ENCODE measurements at places on chromosomes 13 and 19.
A peak's percentile ranks its signal among the peaks of the same experiment; 100 is the strongest.

DNA sequence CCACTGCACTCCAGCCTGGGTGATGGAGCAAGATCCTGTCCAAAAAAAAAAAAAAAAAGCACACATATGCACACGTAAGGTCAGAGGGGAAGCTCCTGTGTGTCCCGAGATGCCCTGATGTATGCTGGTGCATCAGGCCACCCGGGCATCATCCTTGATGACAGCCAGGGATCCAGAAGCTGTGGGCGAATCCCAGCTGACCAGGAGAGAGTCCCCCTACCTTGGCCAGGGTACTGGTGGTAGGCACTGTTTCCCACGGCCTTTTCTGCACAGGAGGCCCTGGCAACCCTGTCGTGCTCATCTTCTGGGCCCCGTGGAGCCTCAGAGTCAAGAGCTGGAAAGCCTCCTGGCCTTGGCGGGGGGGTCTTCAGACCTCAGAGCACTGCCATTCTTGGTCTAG lies 14.0 kb downstream of the MYDGF start:
- DNase-seq = no peak

GRCh38 chr19:38265213-38265861 lies 964 bp downstream of the SPINT2 start:
- no peak for DNase-seq

- DNase-seq = no peak
Observed at GRCh38 chr19:21492947-21493906, 12.2 kb upstream of the ZNF429 start.

DNA sequence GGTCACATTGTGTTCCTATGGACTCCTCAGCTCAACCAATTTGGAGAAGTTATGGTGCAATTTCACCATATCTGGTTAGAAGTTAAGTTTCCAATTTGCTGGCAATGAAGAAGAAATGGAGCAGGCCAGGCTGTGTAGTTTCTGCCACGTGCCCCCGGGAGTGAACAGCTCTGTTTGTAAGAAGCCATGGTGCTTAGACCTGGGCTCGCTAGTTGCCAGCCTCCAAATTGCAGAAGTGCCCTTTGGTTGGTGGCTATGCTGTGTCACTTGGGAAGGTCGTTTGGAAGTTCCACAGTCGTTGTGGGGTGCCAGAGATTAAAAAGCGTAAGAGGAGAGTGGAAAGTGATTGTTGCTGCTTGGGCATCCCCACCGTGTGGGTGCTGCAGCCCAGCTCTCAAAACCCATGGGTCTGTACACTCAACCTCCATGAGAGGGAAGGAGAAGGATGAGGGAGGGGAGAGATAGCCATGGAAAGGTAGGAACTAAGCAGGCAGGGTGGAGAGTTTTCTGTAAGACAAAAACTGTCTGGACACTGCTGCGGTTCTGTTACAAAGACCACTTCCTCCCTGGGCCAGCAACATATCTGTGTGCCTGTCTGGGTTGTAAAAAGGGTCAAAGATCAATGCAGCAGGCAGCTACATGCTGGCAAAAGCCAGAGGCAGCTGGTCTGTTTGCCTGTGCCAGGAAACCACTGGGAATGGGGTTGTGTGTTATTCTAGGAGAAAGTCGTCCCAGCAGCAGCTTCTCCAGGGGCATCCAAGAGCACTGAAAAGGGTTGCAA lies 10.8 kb downstream of the ALOX5AP start:
- DNase-seq = no peak

- DNase-seq = no peak
Observed at GRCh38 chr13:46202966-46203365, 8.8 kb upstream of the LRRC63 start.

DNA sequence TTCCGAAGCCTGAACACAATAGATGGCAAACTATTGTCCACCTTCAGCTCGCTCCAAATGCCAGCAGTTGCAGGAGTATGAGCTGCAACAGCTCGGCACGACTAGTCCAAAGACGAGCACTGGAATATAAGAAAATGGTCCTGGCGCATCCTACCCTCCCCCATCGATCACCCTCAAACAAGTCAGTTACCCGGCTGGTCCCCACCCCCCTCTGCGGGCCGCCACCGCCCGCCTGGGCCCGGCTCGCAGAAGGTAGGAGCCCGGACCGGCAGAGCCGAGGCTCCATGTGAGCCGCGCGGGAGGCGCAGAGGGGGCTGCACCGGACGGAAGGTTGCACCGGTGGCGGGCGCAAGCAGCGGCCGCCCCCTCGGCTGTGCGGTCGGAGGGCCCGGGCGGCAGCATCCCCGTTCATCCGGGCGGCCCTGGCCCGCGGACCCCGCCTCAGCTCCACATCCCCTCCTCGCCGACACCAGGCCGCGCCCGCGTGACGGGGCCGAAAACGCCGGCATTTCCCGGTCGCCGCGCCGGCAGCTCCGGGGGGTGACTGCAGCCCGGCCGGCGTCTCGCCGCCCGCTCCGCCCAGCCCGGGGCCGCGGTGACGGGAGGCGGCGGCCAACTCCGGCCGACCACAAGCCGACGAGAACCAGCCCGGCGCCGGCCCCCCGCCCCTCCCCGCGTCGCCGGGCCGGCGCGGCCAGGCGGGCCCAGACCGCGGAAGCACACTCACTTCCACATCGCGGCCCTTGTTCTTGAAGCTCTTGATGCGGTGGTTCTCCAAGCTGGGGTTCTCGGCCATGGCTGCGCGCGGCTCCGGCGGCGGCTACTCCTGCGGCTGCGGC lies 552 bp downstream of the KPNA3 start:
- DNase-seq = peak; percentile 64

- DNase-seq = no peak
Observed at GRCh38 chr13:20711301-20712044, 8.0 kb downstream of the IL17D start.

- DNase-seq = no peak
Observed at GRCh38 chr13:109586509-109587346, 199.7 kb downstream of the IRS2 start.

DNA sequence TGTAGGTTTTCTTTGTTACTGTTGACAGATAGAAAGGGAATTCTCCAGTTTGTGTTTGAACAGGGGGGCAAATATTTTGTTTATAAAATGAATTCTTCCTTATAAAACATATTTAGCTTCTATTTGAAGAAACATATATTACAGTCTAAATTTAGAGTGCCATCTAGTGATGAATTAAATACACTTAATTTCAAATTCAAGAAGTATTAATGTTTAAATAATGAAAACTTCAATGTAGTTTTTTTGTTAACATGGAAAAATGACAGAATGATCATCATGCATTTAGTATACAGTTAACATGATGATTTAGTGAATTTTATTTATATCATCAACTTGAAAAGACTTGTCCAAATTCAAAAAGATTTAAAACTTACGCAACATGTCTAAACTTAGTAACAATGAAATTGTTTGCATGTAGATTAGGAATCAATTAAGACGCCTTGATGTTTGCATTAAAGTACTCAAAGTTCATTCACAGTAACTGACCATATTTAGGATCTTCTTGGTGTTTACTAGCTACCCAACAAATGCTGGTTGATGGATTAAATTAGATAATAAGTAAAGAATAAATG lies 765.9 kb upstream of the SLITRK1 start:
- no peak for DNase-seq
